ENCODE measurements at places on chromosomes 4 and X. TPM values are rescaled to one million over a fixed set of nuclear protein-coding genes. Genes with fewer than 3 reads are reported as not detected.

The CT55 gene
- not detected for total RNA-seq

The ARAP2 gene
- total RNA-seq, result 0.30 TPM

The SYNPO2 gene
- total RNA-seq, result 0.45 TPM

The DDX53 gene
- not detected for total RNA-seq

The CCDC158 gene
- total RNA-seq, result under 0.01 TPM

The TMEM271 gene
- total RNA-seq, result not detected

The CSAG1 gene
- total RNA-seq, result not detected

The FAM199X gene
- 9.8 TPM for total RNA-seq

The CENPVL2 gene
- total RNA-seq, result not detected

The MID1 gene
- total RNA-seq, result 14.6 TPM

The MAGEA10 gene
- total RNA-seq, result not detected

The RBMXL3 gene
- total RNA-seq, result not detected

The ABCG2 gene
- total RNA-seq, result 0.67 TPM

The AMOT gene
- total RNA-seq, result 5.0 TPM

The TMEM144 gene
- 1.2 TPM for total RNA-seq

The C4orf50 gene
- not detected for total RNA-seq

The MAGEA12 gene
- total RNA-seq, result not detected

Data from bronchus fibroblast of lung (primary cell).